ENCODE measurements at places on chromosomes 16 and 17.

GRCh38 chr17:48547808-48548522 is 3.1 kb upstream of the HOXB2 start:
- peak overlapping the region; percentile 87 for H3K27ac ChIP-seq
- peaks cover 39% of the 10 kb centered on the region for H3K4me1 ChIP-seq
- no peaks in the 10 kb centered on the region for H3K36me3 ChIP-seq
- H3K27me3 ChIP-seq = no peaks in the 10 kb centered on the region
- peak overlapping the region; percentile 96 for H3K4me3 ChIP-seq

GRCh38 chr16:1407753-1408152 is 6.8 kb downstream of the UNKL start:
- peaks cover 38% of the 10 kb centered on the region for H3K4me1 ChIP-seq
- no peak for DNase-seq
- no peaks in the 10 kb centered on the region for H3K27me3 ChIP-seq
- no peaks in the 10 kb centered on the region for H3K36me3 ChIP-seq

DNA sequence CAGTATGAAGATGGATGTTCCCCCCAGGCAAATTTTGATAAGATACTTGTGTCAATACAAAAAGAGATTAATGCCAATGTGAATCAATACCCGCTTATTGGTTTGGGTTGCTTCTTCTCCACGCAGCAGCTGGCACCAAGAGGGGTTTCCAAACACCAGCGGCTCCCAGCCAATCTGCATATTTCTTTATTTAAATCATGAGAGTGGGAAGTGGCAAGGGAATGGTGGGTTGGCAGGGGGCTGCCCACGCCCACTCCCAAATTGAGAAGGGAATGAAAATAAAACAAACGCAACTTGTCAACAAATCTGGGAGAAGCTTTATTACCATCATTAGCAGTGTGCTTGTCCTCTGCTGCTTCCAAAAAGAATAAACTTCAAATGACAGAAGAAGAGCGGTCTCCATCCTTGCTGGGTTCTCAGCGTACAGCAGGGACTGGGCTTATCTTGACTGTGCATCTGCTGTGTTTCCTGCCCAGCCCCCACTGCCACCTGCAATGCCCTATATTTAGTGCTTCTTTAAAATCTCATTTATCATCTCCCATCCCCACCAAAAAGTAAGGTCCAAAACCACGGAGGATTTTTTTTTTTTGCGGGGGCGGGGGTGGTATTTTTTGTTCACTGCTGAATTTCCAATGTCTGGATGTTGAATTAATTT is 34.9 kb upstream of the C16orf78 start:
- no peaks in the 10 kb centered on the region for H3K27me3 ChIP-seq
- no peaks in the 10 kb centered on the region for H3K4me1 ChIP-seq
- no peak for DNase-seq
- H3K27ac ChIP-seq = no peak overlapping the region
- H3K36me3 ChIP-seq = no peaks in the 10 kb centered on the region

GRCh38 chr17:16988749-16989229 is 16.9 kb upstream of the TNFRSF13B start:
- peak; percentile 29 for DNase-seq
- peak overlapping the region; percentile 67 for H3K4me3 ChIP-seq
- H3K27ac ChIP-seq = peak overlapping the region; percentile 85
- peaks cover 29% of the 10 kb centered on the region for H3K4me1 ChIP-seq
- no peaks in the 10 kb centered on the region for H3K36me3 ChIP-seq

GRCh38 chr17:74635418-74635817 is 11.9 kb upstream of the CD300E start:
- peaks cover 24% of the 10 kb centered on the region for H3K27me3 ChIP-seq
- DNase-seq = no peak
- H3K27ac ChIP-seq = no peak overlapping the region
- H3K36me3 ChIP-seq = no peaks in the 10 kb centered on the region
- H3K4me3 ChIP-seq = no peak overlapping the region

- no peaks in the 10 kb centered on the region for H3K4me1 ChIP-seq
- H3K4me3 ChIP-seq = no peak overlapping the region
- no peaks in the 10 kb centered on the region for H3K36me3 ChIP-seq
- no peak overlapping the region for H3K27ac ChIP-seq
- H3K27me3 ChIP-seq = peaks cover 42% of the 10 kb centered on the region
- peak; percentile 68 for DNase-seq
Observed at GRCh38 chr17:19338031-19338990, 24.2 kb downstream of the B9D1 start.

DNA sequence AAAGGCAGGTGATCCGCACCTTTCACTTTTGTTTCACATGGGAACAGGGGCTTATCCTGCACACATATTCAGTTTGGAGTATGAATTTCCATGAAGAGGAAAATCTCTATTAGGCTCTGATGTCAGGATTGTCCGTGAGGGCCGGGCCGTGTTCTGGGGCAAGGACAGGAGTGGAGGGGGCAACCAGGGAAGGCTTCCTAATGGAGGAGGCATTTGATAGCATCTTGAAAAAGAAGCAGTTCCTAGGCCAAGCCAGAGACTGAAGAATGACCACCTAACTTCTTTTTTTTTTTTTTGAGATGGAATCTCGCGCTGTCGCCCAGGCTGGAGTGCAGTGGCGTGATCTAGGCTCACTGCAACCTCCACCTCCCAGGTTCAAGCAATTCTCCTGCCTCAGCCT is 174.2 kb downstream of the SEC14L1 start:
- H3K4me3 ChIP-seq = no peak overlapping the region
- no peaks in the 10 kb centered on the region for H3K36me3 ChIP-seq
- no peaks in the 10 kb centered on the region for H3K27me3 ChIP-seq
- no peak overlapping the region for H3K27ac ChIP-seq
- H3K4me1 ChIP-seq = peaks cover 21% of the 10 kb centered on the region
- DNase-seq = no peak

DNA sequence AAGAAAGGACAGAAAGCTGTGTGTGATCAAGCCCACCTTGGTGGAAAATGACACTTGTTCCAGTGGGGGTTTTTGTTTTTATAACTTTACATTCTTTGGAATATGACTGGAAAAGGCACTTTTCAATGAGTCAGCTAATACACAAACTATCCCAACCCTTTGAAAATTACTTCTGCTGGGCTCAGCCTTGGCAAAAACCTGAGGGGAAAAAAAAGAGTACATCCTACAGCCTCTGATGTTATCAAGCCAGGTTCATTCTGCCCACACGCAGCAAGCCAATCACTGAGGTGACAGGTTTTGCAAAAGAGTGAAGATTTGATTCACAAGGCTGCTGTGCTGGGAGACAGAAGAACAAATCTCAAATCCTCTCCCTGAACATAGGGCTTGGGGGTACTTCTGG is 484.5 kb upstream of the ERCC4 start:
- no peaks in the 10 kb centered on the region for H3K36me3 ChIP-seq
- no peaks in the 10 kb centered on the region for H3K4me1 ChIP-seq
- no peak overlapping the region for H3K4me3 ChIP-seq

DNA sequence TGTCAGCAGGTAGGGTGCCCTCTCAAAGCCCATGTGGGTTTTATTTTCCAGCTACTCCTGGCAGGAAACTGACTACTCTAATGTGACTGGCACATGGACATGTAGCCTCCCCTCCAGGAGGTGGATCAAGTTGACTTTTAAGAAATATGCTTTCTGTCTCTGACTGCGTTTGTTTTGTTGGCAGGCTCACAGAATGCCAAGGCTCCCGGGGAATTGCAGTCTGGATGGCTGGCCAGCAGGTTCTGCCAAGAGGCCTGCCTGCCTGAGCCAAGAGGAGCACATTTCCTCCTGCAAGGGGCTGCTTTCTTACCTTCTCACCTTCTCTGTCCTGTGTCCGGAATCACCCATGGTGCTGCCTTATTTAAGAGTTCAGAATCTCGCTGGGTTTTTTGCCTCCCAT is 217.3 kb upstream of the ERCC4 start:
- H3K27ac ChIP-seq = no peak overlapping the region
- no peaks in the 10 kb centered on the region for H3K36me3 ChIP-seq
- no peak for DNase-seq
- H3K4me1 ChIP-seq = no peaks in the 10 kb centered on the region
- H3K4me3 ChIP-seq = no peak overlapping the region
- H3K27me3 ChIP-seq = no peaks in the 10 kb centered on the region

All from activated T-cell treated with anti-CD3 and anti-CD28 coated beads, Interleukin-2, amount 50 U/mL, for 72 hours (primary cell).